ENCODE measurements at places on chromosomes 5 and 9.
A peak's percentile ranks its signal among the peaks of the same experiment; 100 is the strongest.

GRCh38 chr5:75243510-75243909 is 6.8 kb upstream of the ANKRD31 start:
- DNase-seq = no peak

DNA sequence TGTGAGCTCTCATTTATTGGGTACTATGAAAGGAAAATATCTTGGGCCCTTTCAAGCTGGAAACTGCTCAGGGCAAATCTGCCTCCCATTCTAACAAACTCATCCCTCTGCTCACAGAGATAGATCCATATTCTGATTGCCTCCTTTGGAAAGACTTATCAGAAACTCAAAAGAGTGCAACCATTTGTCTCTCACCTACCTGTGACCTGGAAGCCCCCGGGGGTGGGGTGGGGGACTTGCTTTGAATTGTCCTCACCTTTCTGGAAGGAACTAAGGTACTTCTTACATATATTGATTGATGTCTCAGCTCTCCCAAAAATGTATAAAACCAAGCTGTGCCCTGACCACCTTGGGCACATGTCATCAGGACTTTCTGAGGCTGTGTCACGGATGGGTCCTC is 125.3 kb downstream of the ATP10B start:
- no peak for DNase-seq

- no peak for DNase-seq
Measured at GRCh38 chr5:146595088-146595487, 79.1 kb upstream of the GPR151 start.

- no peak for DNase-seq
Measured at GRCh38 chr9:18352711-18353110, 121.2 kb upstream of the ADAMTSL1 start.

DNA sequence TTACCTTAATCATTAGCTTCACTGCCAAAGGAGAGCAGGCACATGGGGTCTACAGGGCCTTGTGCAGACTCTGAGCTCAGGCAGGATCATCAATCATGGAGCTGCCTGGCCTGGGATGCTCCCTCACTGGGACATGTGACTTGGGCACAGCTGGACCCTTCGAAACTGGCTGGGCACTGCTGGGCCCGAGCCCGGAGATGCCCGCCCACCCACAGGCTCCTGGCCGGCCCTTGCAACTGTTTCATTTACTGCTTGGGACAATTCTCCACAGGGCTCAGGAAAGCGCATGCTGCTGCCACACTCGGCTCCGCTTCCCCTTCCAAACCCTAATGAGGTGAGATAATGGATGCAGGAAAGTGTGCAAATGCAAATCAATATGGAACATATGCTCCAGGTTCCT is 387.5 kb downstream of the TRIM36 start:
- DNase-seq = no peak

GRCh38 chr5:158135682-158136179 is 276.8 kb upstream of the CLINT1 start:
- DNase-seq = no peak

DNA sequence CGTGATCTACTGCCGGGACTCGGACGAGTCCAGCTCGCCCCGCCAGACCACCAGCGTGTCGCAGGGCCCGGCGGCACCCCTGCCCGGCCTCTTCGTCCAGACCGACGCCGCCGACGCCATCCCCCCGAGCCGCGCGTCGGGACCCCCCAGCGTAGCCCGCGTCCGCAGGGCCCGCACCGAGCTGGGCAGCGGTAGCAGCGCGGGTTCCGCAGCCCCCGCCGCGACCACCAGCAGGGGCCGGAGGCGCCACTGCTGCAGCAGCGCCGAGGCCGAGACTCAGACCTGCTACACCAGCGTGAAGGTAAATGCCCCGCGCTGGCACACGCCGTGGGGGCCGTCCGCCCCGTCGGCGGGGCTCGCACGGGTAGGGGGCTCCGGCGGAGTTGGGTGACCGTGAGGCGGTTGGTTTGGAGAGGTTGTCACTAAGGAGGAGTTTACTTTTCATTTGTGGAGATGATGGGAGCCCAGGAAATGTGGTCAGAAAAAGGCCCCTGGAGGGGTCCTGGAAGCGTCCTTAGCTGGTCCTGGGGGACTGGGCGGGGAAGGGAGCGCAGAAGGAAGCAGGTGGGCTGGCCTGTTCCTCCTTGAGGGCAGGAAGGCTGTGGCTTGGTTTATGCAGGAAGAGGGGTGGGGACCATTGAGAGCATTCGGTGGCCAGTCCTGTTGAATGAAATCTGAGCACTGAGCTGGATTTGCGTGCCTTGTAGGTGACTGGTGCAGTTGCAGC is 647 bp downstream of the PDE8B start:
- DNase-seq = no peak

DNA sequence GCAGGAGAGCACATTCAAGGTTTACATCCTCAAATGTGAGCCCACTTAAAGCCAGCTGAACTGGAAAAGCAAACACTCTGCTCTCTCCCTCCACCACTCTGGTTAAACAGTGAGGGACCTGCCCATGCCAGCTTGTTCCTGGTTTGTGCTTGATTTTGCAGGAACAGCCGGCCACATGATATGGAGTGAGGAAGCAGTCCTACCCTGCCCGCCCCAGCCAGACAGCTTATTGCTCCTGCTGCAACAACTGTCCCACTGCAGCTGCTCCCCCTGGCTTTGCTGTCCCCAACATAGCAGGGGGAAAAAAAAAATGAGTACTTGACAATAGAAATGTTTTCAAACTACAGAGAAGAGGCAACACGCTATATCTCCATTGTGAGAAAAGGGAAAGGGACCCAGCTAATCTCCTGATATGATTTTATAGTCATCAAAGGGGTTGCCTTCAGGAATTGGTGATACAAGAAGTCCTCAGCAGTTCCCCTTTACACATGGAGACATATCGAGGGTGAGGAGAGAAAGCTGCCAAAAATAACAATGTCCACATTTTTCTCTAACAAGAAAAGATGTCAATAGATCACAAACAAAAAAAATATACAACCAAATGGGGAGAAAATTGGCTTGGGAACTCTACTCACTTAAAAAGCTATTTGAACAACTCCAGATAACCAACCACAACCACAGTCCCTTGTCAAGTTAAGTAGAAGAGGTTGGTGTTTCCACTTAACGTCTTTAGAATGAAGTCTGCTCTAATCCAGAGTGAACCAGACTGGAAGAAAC is 4.6 kb downstream of the MYO10 start:
- no peak for DNase-seq

DNA sequence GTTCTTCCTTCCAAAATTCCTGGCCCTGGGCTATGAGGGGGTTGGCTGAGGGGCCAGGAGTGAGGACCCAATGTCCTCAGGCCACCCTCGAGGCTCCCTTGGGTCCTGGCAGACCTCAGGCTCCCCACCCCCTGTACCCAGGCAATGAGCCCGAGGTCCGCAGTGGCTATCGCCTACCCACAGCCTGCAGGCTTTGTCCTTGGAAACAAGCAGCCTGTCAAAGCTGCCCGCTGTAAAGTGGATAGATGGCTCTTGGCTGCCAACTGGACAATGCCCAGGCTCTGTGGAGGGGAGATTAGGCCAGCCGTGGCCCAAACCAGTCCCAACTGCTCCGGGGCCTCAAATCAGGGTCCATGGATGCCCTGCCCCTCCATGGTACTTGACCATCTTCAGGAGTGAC is 2.2 kb upstream of the ADGRD2 start:
- no peak for DNase-seq

- DNase-seq = no peak
Measured at GRCh38 chr5:147307170-147307569, 72.3 kb downstream of the STK32A start.

- no peak for DNase-seq
Measured at GRCh38 chr5:80608731-80609130, 38.7 kb upstream of the ANKRD34B start.

- DNase-seq = no peak
Measured at GRCh38 chr5:150458802-150459557, 9.4 kb upstream of the RPS14 start.

DNA sequence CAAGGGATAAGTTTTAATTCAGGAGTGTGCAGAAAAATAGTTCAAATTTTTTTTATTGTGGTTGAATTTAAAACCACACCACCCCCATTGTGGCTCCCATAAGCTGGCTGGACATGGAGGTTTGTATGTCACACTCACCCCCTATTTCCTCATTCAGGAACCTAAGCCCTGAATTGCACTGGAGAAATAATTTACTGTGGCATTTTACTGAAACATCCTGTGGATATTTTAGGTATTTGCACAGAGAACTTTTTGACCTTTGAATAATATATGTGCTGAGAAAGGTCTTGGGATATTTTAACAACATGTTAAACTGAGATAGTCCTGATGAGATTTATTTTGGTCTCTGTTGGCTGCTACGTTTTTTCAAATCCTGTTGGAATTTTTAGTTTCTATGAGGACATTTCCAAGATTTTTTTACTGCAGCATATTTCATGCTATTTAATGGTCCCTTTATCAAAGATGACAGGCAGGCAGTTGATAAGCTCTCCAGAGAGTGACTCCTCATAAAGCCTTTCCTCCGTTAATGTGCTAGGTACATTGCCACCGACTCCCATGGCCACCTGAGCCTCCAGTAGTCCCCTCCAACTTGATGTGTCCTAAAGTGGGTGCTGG is 51.2 kb upstream of the PALM2AKAP2 start:
- no peak for DNase-seq

GRCh38 chr9:131608493-131609037 is 63.2 kb downstream of the PRRT1B start:
- DNase-seq = peak; percentile 34

GRCh38 chr5:93164690-93165089 is 416.3 kb downstream of the NR2F1-AS1 start:
- DNase-seq = no peak

GRCh38 chr5:147321569-147321968 is 86.7 kb downstream of the STK32A start:
- DNase-seq = no peak

- DNase-seq = no peak
Measured at GRCh38 chr9:20621471-20622329, 599 bp downstream of the MLLT3 start.

GRCh38 chr5:45383985-45384384 is 312.2 kb downstream of the HCN1 start:
- no peak for DNase-seq

DNA sequence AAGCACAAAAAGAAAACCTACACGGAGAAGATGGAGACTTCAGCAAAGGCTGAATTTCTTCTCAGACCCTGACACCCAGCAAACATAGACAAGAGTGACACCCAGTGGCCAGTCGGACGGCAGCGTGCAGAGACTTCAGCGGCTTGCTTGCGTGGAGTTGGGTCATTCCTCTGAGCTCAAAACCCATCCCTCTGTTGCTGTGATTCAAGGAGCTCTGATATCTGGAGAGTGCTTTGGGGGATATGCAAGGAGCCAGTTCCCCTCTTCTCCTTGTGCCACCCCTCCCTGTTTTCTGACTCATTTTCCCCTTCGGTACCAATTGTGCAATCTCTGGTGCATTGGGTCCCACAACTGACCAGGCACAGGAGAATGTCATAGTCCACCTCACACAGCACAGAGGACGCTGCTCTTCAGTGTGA is 27.5 kb downstream of the SH3TC2 start:
- DNase-seq = peak; percentile 41

- no peak for DNase-seq
Measured at GRCh38 chr9:2043243-2043642, 28.1 kb downstream of the SMARCA2 start.

DNA sequence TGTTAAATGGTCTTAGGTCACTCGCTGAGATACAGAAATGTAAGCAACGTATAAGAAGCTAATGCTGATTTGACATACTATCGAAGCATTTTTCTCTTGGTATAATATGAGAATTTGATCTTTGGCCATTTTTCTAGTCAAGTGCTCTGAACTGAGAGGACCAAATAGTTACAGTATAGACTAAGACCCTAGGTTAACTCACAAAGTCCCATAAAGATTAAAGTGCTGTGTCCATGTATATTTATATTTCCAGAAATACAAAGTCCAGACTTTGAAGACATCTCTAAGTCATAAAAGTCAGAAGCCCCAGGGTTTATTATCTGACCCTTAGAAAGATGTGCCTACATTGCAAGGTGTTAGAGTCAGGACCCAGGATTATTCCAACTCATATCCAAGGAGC is 752.4 kb upstream of the COX7C start:
- DNase-seq = no peak

GRCh38 chr5:98604721-98605425 is 168.6 kb upstream of the RGMB start:
- no peak for DNase-seq

GRCh38 chr9:128454991-128455390 is 815 bp upstream of the ODF2 start:
- DNase-seq = no peak

DNA sequence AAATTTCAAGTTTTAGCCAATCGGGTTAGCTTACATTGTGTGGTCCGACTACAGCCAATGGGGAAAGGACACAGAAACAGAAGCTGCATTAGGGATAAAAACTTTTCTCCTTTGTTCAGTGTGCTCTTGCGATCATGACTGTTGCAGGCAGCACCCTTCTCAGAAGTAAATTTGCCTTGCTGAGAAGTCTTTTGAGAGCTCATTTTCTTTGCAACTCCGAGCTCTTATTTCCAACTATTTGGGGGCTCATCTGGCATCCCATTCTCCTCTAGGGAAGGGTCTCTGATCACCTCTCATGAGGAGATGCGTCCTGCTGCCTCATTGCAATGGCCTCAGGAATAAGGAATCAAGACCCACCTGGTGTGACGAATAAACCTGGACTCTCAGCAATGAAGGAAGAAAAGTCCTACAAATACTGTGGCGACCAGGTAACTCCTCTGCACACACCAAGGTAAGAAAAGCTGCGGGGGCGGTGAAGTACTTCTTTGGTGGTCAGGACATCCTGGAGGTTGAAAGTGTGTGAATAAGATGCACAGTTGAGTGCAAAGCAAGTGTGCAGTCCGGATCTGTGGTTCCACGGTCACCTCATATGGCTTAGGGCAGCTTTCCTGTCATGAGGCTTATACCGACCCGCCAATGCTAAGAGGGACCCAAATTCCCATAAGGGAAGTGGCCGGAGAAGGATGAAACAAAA is 20.4 kb downstream of the CNOT8 start:
- no peak for DNase-seq

- no peak for DNase-seq
Measured at GRCh38 chr9:74875656-74876055, 12.1 kb downstream of the TRPM6 start.

DNA sequence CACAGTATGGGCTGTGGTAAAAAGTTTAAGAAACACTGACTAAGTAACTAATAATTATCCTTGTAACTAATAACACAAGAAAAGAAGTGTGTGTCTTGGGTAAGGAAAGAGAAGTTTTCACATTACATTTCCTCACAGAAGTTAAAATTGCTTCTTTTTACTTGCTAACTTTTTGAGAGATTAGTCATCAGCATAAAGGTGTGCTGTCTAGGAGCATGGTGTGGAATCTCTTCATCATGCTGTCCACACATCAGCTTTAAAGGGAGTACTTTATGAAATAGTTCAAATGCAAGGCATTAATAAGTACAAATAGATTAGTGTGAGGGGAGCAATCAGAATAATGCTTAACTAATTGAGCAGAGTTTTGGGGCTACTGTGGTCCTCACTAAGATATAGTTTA is 29.8 kb downstream of the WDR36 start:
- no peak for DNase-seq

- peak; percentile 66 for DNase-seq
Measured at GRCh38 chr9:107484117-107484723, 5.3 kb downstream of the KLF4 start.

- DNase-seq = no peak
Measured at GRCh38 chr5:79225026-79225425, 10.9 kb upstream of the JMY start.
